ENCODE measurements at places on chromosomes 5 and 9.

- DNase-seq = no peak
Measured at GRCh38 chr9:23663536-23663935, 162.5 kb downstream of the ELAVL2 start.

- DNase-seq = peak; percentile 37
Measured at GRCh38 chr9:34590381-34591247, 1.1 kb upstream of the CNTFR start.

DNA sequence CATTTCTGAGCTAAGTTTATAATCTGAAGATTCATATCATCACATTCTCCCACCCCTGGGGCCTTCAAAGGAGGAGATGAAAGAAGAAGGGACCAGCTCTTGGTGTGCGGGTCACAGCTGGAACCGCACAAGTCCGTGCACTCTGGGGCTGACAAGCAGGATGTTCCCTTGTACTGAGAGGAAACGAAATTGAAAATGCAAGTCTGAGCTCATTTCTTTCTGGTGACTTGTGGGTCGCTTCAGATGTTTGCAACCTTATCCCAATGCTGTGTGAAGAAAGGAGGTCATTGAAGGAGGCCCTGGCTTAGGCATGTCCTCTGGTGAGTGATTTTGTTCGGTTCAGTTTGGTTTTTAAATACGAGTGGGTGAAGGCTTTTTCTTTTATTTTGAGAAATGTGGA lies 59.6 kb downstream of the C9orf152 start:
- no peak for DNase-seq

GRCh38 chr9:137301081-137301947 lies 757 bp downstream of the NRARP start:
- DNase-seq = peak; percentile 62

DNA sequence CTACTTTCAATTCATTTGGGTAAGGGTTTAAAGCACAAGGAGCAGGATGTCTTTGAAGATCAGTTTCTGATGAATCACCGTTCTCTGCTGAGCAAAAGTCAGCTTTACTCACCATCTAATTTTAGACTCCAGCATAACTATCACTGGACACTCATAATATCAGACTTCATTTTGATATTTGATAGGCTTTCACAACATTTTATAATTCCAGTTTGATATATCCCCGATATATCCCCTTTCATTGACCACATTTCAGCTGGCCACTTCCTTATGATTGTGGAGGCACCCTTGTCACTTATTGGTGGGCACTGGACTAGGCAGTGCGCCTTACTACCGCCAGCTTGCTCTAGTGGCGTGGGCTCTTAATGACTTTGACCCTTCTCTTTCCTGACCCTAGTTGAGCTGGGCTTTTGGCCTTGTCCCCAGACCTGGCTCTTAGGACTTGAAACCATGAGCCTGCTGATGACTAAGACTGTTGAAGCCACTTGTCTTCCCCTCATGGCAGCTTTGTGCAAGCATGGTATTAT lies 46.8 kb downstream of the CYSTM1 start:
- DNase-seq = no peak

DNA sequence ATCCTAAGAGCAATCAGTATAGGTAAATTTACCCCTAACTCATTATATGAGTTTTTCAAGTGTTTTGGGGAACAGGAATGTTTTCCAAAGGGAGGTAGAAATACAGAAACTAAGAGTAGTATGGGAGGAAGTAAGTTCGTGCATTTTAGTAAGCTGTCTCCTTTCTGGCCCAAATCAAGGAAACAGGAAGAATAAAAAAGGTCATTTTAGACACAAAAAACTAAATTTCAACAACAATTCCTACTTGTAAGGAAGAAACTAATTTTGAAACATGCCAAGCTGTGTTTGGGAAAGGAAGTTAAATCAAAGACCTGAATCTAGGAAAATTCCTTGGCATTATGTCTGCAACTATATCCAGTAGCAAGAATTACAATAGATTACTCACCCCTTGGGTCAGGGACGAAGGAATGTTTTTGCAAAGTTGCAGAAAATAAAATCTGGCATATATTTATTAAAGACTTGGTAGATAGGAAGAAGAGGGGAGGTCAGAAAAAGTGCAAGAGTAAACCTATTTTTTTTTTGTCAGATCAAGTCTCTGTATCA lies 6.5 kb upstream of the RPS6 start:
- DNase-seq = no peak

GRCh38 chr9:95197692-95198271 lies 119.7 kb downstream of the FANCC start:
- DNase-seq = no peak

DNA sequence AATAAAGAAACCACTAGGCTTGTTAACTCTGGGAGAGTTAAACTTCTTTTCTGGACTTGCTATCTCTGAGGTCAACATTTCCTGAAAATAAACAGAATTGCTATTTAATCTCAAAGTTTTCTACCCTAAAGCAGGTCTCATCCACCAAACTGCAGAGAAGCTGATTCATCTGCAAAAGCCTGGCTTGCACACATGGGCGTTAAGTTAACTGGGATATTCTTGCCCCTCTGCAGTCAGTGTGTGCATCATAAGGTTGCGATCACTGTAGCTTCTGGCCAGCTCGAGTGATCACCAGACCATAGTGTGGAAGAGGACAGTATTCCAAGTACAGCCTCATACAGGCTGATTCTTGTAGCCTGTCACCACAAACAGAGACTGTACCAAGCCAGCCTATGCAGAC lies 99.2 kb downstream of the SPOCK1 start:
- no peak for DNase-seq

- peak; percentile 31 for DNase-seq
Measured at GRCh38 chr9:133944746-133945135, 47.4 kb downstream of the VAV2 start.

GRCh38 chr9:104900871-104901270 lies 27.1 kb downstream of the ABCA1 start:
- no peak for DNase-seq

DNA sequence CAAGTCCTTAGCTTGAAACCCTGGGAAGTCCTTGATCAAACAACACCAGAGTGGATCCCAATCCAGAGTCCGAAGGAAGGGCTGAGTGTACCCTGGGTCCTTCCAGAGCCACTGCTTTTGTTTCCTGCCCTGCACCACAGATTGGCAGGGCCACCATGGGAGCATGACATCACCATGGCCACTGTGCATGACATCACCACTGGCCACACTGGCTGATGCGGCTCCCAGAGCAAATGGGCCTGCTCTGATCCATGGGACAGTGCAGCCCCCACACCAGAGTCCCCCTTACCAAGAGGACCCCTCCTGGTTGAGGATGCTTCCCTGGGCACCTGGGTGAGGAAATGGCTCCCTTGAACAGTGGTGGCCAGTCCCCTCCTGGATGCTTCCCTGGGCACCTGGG lies 9.9 kb downstream of the SLC6A3 start:
- DNase-seq = no peak

DNA sequence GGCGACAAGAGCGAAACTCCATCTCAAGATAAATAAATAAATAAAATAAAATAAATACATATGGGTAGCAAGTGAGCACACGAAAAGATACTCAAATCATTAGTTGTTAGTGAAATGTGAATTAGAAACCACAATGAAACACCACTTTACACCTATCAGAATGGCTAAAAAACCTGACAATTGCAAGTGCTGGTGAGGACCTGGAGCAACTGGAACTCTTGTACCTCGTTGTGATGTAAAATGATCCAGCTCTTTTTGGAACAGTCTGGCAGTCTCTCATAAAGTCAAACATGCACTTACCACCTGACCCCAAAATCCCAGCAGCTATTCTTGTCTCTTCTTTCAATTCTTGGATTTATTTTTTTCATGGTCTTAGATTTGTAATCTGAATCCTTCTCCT lies 69.2 kb upstream of the FBXW11 start:
- no peak for DNase-seq

DNA sequence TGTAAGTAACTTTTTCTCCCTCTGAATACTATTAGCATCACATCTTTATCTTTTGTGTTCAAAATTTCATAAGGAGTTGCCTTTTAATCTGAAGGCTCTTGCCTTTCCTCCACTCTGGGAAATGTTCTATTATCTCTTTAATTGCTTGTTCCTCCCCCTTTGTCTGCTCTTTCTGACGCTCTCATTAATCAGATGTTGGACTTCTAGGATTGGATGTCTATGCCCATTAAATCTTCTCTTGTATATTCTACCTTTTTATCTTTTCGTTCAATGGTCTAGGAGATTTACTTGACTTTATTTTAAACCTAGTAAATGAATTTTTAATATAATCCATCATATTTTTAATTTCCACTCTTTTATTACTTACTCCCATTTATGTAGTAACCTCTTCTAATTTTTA lies 76.7 kb downstream of the MARCHF3 start:
- peak; percentile 4 for DNase-seq

DNA sequence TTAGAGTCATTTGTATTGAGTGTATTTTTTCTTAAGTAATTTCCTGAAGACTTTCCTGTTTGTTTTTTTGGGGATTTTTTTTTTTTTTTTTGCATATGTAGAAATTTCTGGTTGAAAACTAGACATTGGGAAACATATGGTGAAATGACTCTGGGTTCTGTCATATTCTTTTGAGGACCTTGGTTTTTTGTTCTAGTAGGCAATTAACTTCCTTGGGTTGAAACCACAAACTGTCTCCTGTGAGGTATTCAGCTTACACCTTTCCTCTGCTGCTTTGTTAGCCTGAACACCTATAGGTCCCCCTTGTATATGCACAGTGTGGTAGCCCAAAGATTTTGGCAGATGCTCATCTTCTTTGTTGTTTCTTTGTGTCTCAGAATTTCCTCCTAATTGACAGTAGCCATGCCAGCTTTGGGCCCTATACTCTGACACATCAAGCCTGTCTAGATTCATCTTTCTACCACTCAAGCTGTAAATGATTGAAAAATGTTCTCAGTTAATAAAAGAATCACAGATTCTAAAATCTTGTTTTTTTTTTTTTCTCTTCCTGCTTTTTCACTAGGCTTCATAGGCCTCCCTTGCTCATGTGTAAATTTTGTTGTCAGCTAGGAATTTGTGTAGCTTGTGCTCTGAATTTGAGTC lies 140.6 kb downstream of the COMMD10 start:
- DNase-seq = no peak

GRCh38 chr5:33650911-33651310 lies 210.1 kb downstream of the TARS1 start:
- no peak for DNase-seq
